Mesothelial cell of epicardium (in vitro differentiated cells): ENCODE measurements at places on chromosomes 2 and 18.

GRCh38 chr2:239279508-239280295, 121.1 kb downstream of the HDAC4 start:
- DNase-seq = no peak

DNA sequence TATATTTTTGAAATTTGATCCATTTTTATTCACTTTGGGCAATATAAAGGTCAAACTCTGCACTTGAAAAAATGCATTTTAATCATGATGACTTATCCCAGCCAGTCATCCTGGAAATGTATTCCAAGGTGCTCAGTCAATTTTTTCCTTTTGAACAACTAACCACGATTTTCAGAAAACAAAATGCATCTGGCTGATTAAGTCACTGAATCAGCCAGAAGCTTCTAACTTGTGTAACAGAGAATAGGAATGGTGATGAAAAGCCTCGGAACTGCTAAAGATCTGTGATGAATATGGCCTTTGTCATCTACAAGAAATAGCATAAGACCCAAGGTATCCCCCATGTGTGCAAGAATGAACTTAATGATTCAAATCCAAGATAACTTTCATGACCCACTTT, 572.7 kb downstream of the EPHA4 start:
- DNase-seq = no peak

DNA sequence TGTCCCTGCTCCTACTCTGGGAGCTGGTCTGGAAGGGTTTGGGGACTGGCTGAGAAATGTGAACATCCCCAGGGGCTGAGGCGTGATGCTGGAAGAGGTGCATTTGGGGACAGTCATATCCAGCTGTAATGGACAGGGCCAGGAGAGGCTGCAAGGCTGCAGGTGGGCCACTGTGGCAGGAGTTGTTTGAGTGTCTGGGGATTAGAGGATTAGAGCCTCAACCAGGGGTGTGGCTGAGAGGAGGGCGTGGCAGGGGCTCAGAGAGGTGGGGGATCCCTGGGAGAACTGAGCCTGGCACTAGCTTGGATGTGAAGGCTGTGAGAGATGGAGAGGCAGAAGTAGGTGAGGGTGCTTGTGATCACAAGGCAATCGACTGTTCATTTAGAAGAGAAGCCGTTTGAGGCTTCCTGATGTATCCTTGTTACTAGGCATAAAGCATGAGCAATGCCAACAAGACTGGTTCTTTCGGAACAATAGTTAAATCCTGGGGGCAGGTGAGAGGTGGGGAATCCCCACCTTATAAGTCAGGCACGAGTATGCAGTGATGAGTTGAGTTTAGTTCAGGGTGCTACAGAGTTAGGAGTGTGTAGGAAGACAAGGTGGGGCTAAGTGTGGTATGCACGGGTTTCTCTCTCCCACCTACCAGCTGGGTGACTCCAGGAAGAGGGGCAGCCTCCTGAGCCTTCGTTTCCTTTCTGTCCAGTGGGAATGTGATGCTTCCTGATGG, 31.9 kb downstream of the SH3RF3 start:
- DNase-seq = no peak

DNA sequence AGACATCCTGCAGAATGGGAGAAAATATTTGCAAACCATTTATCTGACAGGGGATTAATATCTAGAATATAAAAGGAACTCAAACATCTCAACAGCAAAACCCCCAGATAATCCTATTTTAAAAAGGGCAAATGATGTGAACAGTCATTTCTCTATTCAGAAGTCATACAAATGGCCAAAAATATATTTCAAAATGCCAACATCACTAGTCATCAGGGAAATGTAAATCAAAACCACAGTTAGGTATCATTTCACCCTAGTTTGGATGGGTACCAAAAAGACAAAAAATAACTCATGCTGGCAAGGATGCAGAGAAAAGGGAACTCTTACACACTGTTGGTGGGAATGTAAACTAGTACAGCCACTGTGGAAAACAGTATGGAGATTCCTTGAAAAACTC, 70.0 kb downstream of the TBR1 start:
- no peak for DNase-seq
